ENCODE measurements at places on chromosomes 1 and 21. TPM values are rescaled to one million over a fixed set of nuclear protein-coding genes. Genes with fewer than 3 reads are reported as not detected.

Gene CRABP2
- polyA plus RNA-seq = 5.3 TPM

GRCh38 chr1:87204921-87205320 lies 123.8 kb upstream of the LMO4 start:
- DNase-seq = no peak
- H3K4me3 ChIP-seq = no peak overlapping the region

DNA sequence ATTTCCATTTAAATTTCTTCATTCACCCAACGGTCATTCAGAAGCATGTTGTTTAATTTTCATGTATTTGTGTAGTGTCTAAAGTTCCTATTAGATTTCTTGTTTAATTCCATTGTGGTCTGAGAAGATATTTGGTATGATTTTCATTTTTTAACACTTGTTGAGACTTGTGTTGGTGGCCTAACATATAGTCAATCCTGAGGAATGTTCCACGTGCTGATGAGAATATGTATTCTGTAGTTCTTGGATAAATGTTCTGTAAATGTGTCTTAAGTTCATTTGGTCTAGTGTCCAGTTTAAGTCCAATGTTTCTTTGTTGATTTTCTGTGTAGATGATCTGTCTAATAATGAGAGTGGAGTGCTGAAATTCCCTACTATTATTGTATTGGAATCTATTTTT lies 22.7 kb upstream of the LCE5A start:
- no peaks in the 10 kb centered on the region for H3K4me1 ChIP-seq
- H3K27me3 ChIP-seq = no peaks in the 10 kb centered on the region
- H3K27ac ChIP-seq = no peak overlapping the region
- H3K4me3 ChIP-seq = no peak overlapping the region
- DNase-seq = no peak

Gene COL24A1
- polyA plus RNA-seq = 0.06 TPM

Gene DNM3
- polyA plus RNA-seq = 0.61 TPM

DNA sequence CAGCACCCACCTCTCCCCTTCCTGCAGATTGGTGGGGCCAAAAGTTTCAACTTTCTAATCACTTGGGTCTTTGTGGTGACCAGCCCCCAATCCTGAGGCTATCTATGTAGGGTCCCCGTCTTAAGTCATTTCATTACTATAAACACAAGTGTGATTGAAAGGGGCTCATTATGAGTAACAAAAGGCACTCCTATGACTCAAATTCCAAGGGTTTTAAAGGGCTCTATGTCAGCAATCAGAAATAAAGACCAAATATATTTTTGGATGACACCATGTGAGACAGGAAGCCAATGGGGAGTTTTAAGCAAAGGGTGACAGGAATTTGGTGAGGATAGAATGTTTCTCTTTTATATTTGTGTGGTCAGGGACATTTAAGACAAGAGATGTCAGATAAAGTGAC lies 6.2 kb downstream of the ERO1B start:
- H3K27me3 ChIP-seq = no peaks in the 10 kb centered on the region
- no peak overlapping the region for H3K4me3 ChIP-seq
- peaks cover 20% of the 10 kb centered on the region for H3K4me1 ChIP-seq
- no peaks in the 10 kb centered on the region for H3K36me3 ChIP-seq
- DNase-seq = no peak

DNA sequence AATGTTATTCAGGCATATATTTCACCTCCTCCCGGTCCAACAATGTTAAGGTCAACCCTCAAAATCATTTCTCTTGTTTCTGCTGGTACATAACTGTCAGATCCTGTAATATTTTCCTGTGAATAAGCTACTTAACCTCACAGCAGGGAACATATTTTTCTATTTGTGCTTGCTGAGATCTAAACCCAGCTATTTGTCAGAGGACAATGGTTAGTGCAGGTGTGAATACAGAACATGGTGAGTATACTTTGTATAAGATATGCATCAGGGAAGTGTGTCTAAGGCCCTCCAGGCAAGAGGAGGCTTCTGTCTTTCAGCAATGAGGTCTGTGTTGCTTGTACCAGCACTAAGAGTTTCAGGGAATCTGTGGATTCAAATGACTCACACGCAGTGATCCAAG lies 970.6 kb downstream of the NCAM2 start:
- no peaks in the 10 kb centered on the region for H3K27me3 ChIP-seq
- no peak for DNase-seq
- no peak overlapping the region for H3K27ac ChIP-seq

DNA sequence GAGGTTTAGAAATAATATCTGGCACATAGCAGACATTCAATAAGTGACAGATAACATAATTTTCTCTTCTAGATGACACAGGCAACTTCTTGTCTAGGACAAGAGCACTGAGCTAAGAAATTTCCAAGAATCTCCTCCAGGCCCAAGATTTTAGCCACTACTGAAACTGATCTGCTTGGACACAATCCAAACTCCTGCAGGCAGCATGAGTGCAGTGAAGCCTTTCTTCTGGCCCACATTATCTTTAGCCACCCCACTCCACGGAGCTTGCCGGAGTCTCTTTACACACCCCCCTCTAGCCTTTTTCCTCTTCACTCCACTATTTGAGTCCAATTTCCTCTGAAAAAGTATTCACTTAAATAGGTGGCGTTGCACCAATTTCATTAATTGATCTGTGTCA lies 142.9 kb upstream of the DUSP10 start:
- H3K36me3 ChIP-seq = no peaks in the 10 kb centered on the region
- no peak overlapping the region for H3K27ac ChIP-seq
- H3K27me3 ChIP-seq = no peaks in the 10 kb centered on the region

Gene PPIAL4G
- polyA plus RNA-seq = 0.02 TPM

- DNase-seq = no peak
- no peaks in the 10 kb centered on the region for H3K4me1 ChIP-seq
- no peak overlapping the region for H3K27ac ChIP-seq
- H3K27me3 ChIP-seq = peaks cover 5% of the 10 kb centered on the region
- no peak overlapping the region for H3K4me3 ChIP-seq
- no peaks in the 10 kb centered on the region for H3K36me3 ChIP-seq
Observed at GRCh38 chr1:54811739-54812655, 10.9 kb upstream of the TTC22 start.

Gene MAEL
- polyA plus RNA-seq = 0.05 TPM

- no peaks in the 10 kb centered on the region for H3K4me1 ChIP-seq
- H3K27me3 ChIP-seq = peaks cover 4% of the 10 kb centered on the region
- H3K27ac ChIP-seq = no peak overlapping the region
- DNase-seq = peak; percentile 73
- no peaks in the 10 kb centered on the region for H3K36me3 ChIP-seq
Observed at GRCh38 chr1:3910049-3910731, 10.1 kb upstream of the C1orf174 start.

Gene FMO4
- polyA plus RNA-seq = 3.0 TPM

DNA sequence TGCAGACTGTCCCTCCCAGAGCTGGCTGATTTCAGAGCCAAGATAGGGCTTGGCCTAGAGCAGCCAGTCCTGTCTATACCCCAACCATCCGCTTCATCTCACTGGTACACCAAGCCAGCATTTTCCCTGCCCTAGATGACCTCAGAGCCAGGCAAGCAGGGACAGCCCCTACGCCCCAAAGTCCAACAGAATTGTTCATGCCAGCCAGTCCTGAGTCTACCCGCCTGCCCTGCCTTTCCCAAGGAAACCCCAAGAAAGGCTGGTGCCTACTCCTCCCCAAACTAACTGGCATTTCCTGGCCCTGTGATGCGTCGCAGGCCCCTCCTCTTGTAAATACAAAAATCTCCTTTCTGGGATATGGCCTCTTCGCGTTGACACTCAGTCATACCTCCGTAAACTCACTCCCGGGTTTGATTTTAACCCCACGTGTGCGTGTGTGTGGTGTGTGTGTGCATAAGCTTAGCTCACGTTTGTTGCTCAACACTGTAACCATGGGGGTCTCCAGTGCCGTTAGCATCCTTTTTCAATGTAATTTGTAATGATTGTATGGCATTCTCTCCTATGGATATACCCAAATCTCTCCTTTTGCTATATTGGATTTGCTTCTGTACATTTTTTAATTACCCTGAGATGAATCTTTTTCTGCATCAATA lies 75.3 kb downstream of the SIK1 start:
- H3K4me1 ChIP-seq = peaks cover 56% of the 10 kb centered on the region
- H3K36me3 ChIP-seq = no peaks in the 10 kb centered on the region
- H3K27ac ChIP-seq = peak overlapping the region; percentile 83
- DNase-seq = no peak
- no peaks in the 10 kb centered on the region for H3K27me3 ChIP-seq
- H3K4me3 ChIP-seq = no peak overlapping the region

Gene DHRS3
- polyA plus RNA-seq = 8.9 TPM

GRCh38 chr1:45586769-45587168 lies 2.9 kb downstream of the NASP start:
- no peak for DNase-seq
- no peaks in the 10 kb centered on the region for H3K27me3 ChIP-seq
- H3K4me1 ChIP-seq = peaks cover 49% of the 10 kb centered on the region
- peak overlapping the region; percentile 99 for H3K4me3 ChIP-seq

Gene MLLT11
- polyA plus RNA-seq = 0.91 TPM

Gene OR2T5
- polyA plus RNA-seq = not detected

DNA sequence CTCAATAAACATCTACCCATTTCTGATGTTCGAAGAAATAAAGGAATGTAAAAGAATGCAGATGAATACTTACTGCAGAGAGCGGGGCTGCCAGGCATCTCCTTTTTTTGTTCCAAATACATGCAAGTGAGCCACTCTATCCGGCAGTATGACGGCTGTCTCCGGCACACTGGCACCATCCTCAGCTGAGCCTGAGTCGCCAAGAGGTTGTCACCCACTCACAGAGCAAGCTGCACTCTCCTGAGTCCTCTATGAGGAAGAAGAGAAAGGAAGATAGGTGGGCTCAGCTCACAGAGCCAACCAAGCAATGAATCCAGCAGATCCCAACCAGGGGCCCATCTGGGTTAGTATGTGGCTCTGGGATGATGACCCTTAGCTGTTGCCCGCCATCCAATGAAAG lies 65.3 kb downstream of the CD46 start:
- no peak for DNase-seq
- peaks cover 97% of the 10 kb centered on the region for H3K36me3 ChIP-seq
- no peak overlapping the region for H3K27ac ChIP-seq
- H3K4me3 ChIP-seq = no peak overlapping the region
- H3K4me1 ChIP-seq = peaks cover 96% of the 10 kb centered on the region
- H3K27me3 ChIP-seq = no peaks in the 10 kb centered on the region

DNA sequence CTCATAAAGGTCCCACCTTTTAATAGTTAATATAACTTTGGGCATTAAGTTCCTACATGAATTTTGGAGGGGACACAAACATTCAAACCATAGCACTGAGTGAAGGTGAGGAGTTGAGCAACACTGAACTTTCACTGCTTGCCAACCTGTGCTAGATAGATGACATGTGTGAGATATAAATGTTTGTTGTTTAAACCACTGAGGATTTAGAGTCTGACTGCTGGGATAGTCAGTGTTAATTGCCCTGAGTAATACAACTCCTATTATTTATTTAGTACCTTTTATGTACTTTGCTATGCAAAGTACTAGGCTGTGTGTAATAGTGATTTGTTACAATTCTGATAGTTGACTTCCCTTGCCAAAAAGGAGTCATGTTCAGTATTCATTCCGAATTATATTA lies 32.4 kb upstream of the SLC16A1 start:
- H3K4me3 ChIP-seq = no peak overlapping the region
- no peaks in the 10 kb centered on the region for H3K27me3 ChIP-seq
- no peaks in the 10 kb centered on the region for H3K36me3 ChIP-seq
- DNase-seq = no peak

DNA sequence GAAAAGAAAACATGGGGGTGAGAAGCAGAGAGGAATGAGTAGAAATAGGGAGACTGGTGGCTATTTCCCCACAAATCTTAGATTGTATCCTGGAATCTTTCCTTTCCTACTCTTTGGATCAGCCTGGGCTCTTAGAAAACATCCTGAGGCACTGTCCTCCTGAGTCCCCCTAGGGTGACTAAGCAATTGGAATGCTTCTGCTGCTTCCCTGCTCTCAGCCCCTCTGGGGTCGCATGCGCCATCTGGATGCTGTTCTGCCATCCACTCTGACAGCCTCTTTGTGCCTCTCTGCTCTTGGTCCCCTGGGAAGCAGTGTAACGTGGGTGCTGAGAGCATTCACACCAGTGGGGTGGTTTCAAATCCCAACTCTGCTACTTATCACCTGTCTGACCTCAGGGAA lies 443.0 kb downstream of the SIPA1L2 start:
- H3K4me3 ChIP-seq = no peak overlapping the region
- H3K27me3 ChIP-seq = peaks cover 49% of the 10 kb centered on the region

- H3K27ac ChIP-seq = no peak overlapping the region
- DNase-seq = no peak
- peaks cover 32% of the 10 kb centered on the region for H3K27me3 ChIP-seq
- H3K36me3 ChIP-seq = no peaks in the 10 kb centered on the region
- H3K4me1 ChIP-seq = no peaks in the 10 kb centered on the region
Observed at GRCh38 chr1:3077561-3077960, 8.6 kb downstream of the PRDM16 start.

GRCh38 chr1:35270836-35271235 lies 2.3 kb downstream of the ZMYM4 start:
- no peak overlapping the region for H3K4me3 ChIP-seq
- no peak overlapping the region for H3K27ac ChIP-seq
- no peak for DNase-seq
- no peaks in the 10 kb centered on the region for H3K27me3 ChIP-seq
- peaks cover 7% of the 10 kb centered on the region for H3K36me3 ChIP-seq
- H3K4me1 ChIP-seq = peaks cover 43% of the 10 kb centered on the region

- H3K4me3 ChIP-seq = no peak overlapping the region
- no peaks in the 10 kb centered on the region for H3K4me1 ChIP-seq
- no peaks in the 10 kb centered on the region for H3K27me3 ChIP-seq
- H3K36me3 ChIP-seq = no peaks in the 10 kb centered on the region
- no peak for DNase-seq
- no peak overlapping the region for H3K27ac ChIP-seq
Observed at GRCh38 chr1:14577261-14577660, 21.2 kb upstream of the KAZN start.

Gene KRTAP19-3
- not detected for polyA plus RNA-seq

- H3K4me1 ChIP-seq = no peaks in the 10 kb centered on the region
- H3K4me3 ChIP-seq = no peak overlapping the region
- no peak overlapping the region for H3K27ac ChIP-seq
- DNase-seq = no peak
Observed at GRCh38 chr1:82534996-82535395, 734.3 kb downstream of the ADGRL2 start.

- H3K4me1 ChIP-seq = no peaks in the 10 kb centered on the region
- no peak for DNase-seq
- H3K27ac ChIP-seq = no peak overlapping the region
Observed at GRCh38 chr1:89929467-89930063, 65.3 kb upstream of the ZNF326 start.

DNA sequence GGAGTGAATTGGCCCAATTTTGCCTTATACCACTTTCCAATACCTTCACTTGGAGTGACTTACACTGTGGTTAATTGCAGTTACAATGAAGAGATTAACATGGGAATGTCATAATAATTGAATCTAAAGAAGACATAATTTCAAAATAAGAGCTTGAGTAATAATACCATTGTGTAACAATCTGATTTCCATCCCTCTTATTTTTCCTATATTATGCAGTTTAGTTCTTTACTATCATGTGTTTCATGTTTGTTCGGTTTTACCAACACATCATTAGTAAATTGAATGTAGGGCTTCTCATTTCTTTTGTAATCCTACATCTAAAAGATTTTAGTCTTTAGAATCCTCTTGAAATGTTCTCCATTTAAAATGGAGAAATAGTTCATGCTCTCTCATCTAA lies 19.2 kb upstream of the XPR1 start:
- peaks cover 10% of the 10 kb centered on the region for H3K4me1 ChIP-seq
- DNase-seq = no peak
- no peak overlapping the region for H3K4me3 ChIP-seq
- no peaks in the 10 kb centered on the region for H3K27me3 ChIP-seq
- H3K36me3 ChIP-seq = no peaks in the 10 kb centered on the region
